ENCODE measurements at places on chromosomes 6 and 20.
A peak's percentile ranks its signal among the peaks of the same experiment; 100 is the strongest.

DNA sequence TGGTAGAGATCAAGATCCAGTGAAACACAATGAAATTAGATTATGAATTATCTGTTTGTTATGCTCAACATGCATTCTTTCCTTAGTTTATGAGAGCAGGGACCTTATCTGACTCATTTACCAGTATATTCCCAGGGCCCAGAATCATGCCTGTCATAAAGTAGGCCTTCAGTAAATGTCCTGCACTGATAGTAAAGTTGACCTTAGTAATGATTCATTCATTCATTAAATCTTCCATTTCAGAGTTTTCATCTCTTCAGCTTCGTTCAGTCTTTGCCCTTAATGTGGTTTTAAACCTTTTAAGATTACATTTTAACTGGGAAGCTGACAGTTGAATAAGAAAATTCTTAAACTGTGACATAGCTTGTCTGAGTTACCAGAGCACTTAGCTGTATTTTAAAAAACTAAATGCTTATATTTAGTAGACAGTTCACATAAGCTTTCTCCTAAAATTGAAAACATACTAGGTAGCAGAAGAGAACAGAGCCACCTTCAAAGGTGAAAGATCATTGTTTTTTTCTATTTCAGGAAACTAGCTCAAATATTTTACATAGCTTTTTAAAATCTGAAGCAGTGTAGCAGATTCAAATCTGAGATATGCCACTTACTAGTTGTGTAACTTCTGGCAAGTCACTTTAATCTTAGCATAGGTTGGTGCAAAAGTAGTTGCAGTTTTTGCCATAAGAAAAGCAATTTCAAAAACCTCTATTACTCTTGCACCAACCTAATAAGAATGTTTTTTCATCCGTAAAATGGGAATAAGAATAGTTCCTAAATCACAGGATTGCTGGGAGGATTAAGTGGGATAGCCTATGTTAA, 41.4 kb downstream of the MCM8 start:
- DNase-seq = no peak

DNA sequence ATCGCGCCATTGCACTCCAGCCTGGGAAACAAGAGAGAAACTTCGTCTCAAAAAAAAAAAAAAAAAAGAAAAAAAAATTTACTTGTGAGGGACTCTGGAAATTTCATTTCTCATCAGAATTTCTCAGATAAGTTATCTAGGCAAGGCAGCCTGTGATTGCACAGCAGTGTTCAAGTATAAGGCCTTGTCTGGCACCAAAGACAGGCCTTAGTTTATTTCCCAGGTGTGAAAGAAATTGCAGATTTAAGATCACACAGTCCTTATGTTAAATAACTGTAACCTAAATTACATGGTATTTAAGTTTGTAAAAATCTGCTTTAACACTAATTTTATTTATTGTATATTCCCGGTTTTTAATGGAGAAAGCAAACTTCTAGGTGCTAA, 34.8 kb downstream of the HFE start:
- no peak for DNase-seq

GRCh38 chr6:22513667-22514066, 55.7 kb upstream of the HDGFL1 start:
- no peak for DNase-seq

DNA sequence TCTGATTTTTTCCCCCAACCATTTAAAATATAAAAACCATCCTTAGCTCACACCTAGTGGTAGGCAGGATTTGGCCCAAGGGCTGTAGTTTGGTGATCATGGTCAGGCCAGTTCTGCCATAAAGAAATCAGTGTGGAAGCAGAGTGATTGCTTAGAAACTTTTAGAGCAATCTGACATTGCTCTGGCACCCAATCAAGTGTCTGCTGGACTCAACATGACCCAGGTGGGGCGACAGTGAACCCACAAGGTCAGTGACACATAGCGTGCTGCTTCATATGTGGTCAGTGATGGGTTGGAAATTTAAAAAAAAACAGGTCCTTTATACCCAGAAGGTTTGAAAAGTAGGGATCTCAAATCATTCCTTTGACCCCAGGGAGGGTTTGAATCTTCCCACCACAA, 107.9 kb downstream of the BANF2 start:
- DNase-seq = no peak

DNA sequence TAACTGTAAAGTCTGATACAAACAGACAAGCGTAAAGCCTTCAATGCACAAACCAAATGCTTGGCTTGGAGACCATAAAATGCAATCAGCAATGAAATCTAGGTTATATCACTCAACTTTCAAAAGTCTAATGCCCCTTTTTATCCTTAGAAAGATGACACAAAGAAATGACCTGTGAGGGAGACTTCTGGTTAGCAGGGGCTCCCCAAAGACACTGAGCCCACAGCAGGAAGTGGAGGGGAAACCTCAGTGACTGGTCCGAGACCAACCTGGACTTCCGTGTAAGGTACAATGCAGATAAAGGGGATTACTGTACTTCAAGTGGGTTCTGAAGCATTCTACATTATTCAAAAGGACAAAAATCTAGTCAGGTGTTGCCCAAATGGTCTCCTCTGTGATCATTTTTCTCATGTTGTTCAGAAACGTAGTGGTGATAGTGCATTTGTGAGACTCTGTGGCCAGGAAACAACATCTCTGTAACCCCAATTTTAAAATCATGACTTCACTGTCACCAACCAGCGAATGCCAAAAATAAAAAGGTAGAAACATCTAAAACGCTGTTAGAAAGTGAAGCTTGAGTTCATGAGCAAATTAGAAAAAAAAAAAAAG, 88.2 kb downstream of the HIVEP2 start:
- DNase-seq = no peak

- DNase-seq = no peak
These were observed 197.5 kb downstream of the ISM1 start for GRCh38 chr20:13418263-13419229.

DNA sequence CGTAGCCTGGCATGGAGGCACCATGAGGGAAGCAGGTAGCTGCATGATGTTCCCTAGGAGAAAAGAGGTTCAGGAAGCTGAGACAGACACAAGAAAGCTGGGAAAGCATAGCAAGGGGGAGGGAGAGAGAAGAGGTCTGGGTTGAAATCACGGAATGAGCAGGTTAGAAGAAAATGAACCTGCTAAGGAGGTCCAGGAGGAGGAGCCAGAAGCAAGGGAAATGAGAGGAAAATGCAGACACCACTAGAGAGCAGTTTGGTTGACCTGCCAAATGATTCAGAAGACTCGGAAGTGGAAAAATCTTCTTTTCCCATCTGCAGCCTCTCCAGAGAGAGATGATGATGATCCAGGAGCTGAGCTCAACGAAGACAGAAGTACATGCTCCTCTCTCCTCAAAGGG, 70.9 kb downstream of the VIP start:
- no peak for DNase-seq

- DNase-seq = no peak
These were observed at the start of gene ADGB for GRCh38 chr6:146598772-146599405. ADGB (plus strand) TSS chr6:146598972; CDS start chr6:146599041, 69 bp downstream.

GRCh38 chr6:160030103-160030502, 61.2 kb downstream of the IGF2R start:
- peak; percentile 78 for DNase-seq

DNA sequence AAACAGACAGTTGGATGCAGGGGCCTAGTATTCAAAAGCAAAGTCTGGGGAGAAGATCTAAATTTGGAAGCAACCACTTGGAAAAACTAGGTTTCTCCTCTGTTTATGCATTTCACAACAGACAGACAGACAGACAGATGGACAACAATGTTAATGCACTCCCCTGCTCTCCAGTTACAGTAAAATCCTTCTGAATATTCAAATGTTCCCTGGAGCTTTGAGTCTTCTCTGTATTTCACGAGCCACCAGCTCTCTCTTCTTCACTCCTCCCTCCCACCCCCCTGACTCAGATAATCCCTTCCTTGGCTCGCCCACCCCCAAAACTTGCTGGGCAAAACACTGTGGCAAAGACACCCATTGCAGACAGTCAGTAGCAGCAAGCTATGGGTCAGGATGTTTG, 129.3 kb upstream of the TOP1 start:
- no peak for DNase-seq
